ENCODE measurements at places on chromosomes 1 and 21.

DNA sequence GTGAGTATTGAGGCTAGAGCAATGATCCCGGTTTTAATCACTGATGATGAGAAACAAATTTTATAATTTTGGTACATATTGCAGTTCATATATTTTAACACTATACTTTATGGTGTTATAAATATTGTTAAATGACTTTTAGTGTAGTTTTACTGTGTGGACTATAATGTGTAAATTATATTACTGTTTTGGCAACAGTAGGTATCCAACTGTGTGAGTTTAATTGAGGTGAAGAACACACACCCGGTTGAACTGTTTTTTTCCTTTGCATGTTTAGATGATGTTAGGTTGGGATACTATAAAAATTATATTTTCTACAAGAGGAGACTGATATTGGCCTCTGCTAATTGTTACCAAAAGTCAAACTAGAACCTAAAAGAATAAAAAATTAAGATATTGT, 166.5 kb downstream of the SDCCAG8 start:
- DNase-seq, result no peak

- no peak for DNase-seq
Measured at GRCh38 chr1:220628431-220628830, 61.7 kb upstream of the C1orf115 start.

DNA sequence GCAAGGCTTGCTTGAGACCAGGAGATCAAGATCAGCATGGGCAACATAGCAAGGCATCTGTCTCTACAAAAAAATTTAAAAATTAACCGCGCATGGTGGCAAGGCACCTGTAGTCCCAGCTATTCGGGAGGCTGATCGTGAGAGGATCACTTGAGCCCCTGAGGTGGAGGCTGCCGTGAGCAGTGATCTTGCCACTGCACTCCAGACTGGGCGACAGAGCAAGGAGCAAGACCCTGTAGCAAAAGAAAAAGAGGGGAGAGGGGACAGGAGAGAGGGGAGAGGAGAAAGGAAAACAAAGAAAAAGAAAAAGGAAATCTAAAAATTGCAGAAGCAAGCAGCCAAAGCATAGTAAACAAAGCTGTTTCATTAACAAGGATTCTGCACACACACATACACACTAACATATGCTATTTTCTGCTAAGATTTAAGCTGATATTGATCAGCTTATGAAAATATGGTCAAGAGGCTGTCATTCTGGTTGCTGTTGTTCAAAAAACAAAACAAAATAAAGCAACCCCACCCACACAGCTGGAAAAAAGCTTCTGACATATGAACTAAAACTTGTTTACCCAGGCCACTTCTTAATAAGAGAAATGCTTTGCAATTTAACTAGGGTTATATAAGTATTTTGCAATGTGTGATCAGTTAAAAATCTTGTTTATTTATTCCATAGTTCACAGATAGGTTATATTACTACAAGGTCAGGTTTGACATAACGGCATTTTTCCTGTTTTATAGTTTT, 1.8 kb downstream of the ARNT start:
- no peak for DNase-seq

DNA sequence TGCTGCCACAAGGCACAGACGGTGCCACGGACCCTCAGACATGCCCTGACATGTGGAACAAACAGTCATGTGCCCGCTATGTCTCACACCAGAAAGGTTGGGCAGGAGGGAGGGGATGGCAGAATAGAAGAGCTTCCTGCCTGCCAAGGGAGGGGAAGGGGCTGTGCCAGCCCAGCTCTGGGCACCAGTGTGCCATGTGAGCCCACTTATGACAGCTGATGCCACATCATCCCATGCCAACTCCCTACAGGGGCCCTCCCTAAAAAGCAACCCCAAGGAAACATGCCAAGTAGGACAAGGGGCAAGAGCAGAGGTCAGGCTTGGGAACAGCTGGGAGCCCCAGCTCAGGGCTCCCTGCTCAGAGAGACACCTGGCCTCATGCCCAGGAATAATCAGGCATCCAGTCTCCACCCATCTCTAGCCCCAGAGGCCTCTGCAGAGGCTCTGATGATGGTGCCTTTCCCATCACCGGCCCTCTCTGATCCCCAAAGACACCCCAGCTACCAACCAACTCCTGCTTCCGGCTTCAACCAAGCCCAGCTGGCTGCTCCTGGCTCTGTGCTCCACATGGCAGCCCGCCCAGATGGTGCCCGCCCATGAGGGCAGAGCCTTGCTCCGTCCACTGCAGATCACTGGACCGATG, 10.3 kb downstream of the ADGRB2 start:
- DNase-seq, result no peak

GRCh38 chr1:237769916-237770315, 120.8 kb downstream of the ZP4 start:
- DNase-seq, result no peak

Measured in NCI-H1436 treated with DMSO at 0.1 percent for 48 hours (cell line).